ENCODE measurements at places on chromosomes 11 and 22.

DNA sequence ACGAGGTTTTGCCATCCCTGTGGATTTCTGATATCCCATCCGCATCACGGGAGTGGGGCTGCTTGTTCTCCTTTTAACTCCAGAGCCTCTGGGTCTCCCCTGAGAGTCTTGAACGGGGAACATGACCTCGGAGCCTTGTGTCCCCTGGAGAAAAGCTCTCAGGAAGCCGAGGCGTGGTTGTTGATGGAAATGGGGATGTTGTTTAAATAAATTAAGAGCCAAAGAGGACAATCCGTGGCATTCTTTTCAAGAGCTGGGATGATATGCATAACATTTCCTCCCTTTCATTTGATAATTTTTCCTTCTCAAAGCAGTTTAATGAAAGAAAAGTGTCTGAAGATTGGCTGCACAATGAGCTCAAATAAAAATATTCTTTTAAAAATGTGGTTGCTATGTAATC is 14.2 kb downstream of the TSPAN18 start:
- no peak for DNase-seq

DNA sequence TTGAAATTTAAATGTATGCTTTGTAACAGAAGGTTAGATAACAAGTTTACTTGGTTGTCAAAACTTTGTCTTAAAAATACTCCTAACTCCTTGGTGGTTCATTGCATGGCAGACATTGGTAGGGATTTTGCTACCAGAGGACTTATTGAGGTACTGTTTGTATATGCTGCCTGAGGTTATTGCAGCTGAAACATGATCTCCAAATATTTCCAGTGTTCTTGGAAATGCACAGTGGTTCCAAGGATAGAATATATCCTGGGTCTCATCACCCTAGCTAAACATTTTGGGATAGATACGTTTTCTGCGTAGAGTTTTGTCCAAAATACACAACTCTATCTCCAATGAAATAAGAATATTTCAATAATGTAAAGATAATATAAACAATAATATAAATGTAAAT is 109.2 kb downstream of the RAB38 start:
- no peak for DNase-seq

DNA sequence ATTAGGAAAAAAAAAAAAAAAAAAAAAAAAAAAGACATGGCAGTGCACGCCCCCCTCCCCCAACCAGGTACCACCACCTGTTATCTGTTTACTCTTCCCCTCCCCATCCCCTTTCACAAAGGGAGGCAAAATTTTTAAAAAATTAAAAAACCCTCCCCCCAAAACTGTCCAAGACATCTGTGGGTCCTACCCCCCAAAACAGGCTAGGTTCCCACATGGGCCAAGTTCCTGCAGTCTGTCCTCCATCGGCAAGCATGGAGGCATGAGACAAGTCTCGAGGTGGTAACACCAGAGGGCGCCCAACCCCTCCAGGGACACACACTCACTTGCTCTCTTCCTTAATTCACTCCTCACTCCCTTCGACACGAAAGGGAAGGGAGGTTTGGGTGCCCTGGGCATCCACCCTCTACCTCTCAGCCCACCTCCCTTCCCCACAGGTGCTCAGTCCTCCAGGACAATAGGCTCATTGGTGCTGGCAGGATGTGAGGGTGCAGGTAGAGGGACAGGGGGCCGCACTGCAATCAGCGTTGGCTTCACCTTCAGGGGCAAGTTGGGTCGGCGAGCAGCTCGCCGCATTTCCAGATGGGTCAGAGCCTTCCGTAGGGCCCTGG is 2.2 kb upstream of the TUT1 start:
- DNase-seq: peak; percentile 3

DNA sequence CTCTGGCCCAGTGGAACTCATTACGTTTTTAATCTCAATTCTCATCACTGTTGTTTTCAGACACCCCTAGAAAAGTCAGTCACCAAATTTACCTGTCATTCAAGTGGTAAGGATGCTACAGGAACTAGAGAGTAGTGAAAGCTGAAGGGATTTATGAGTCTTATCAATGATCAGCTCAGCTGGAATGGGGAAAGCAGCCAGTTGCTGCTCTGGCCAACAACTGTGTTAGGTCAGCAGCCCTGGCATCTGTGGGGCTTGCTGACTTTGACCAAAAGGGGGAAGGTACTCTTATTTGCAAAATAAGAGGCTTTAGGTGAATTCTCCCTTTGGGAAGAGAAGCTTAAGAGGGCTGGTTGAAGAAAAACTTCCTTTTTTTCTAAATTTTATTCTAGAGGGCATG is 76.2 kb upstream of the HORMAD2 start:
- no peak for DNase-seq

GRCh38 chr22:50700387-50701075 is 27.9 kb downstream of the SHANK3 start:
- no peak for DNase-seq

- no peak for DNase-seq
Observed at GRCh38 chr11:67482275-67482826, 475 bp upstream of the AIP start.

GRCh38 chr11:660681-661444 is 23.8 kb downstream of the DRD4 start:
- no peak for DNase-seq

GRCh38 chr11:11446967-11447366 is 93.9 kb upstream of the CSNK2A3 start:
- DNase-seq: no peak

GRCh38 chr11:43825217-43825816 is 55.3 kb upstream of the ALKBH3 start:
- no peak for DNase-seq

DNA sequence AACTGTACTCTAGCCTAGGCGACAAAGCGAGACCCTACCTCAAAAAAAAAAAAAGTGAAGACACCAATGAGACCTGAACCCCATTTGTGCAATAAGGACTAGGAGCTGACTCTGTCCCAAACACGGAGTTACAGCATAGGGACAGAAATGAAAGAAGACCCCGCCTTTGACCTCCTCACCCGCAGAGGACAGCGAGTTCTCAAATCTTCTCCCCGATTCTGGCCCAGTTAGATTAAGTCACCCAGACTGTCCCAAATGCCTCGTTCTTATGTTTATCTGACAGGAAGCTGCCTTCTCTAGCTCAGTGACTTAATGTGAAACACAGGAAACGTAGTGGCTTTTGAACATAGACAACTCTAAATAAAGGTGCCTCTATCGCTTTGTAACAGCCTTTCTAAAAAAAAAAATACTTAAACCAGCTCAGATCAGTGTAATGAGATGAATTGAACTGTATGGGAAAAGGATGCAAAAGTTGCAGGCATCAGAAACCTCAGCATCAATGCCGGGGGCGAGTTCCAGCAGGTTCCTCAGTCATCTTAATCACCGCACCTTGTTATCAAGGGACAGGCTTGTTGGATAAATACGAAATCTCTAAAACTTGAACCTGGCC is 10.6 kb downstream of the MYH9 start:
- DNase-seq: no peak

- DNase-seq: no peak
Observed at GRCh38 chr11:79406376-79406775, 34.5 kb downstream of the TENM4 start.

DNA sequence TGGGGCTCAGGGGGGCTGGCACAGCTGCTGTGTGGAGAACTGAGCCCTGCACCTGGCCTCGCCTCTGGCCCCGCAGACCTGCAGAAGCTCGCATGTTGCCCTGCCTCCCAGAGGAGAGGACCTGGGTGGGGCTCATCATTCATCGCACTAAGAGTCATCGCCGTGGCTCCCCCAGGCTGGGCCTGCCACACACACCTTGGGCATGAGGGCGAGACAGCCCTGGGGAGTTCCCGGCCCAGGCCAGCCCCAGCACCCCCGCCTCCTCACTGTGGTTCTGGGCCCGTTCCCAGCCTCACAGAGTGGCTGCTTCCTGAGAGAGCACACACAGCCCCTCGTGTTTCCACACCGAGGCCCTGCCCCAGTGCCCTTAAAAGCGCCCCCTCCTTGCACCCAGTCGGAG is 694.6 kb downstream of the TBC1D22A start:
- no peak for DNase-seq

DNA sequence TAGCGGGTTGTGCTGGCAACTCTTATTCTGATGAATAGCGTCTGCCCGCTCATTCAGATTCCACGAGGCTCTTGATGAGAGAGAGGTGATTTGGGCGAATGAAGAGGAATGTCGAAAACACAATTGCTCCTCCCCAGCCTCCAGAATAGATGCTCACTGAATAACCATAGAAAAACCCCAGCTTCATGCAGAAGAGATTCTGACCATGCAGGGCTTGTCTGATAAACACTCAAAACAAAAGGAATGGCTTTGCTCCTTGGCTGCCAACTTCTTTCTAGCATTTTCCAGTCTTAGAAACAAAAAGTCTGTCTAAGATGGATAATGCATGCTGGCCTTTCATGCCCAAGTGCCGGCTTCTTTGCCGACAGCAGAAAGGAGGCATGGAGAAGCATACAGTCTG is 569.5 kb downstream of the MN1 start:
- no peak for DNase-seq

GRCh38 chr11:112837162-112837826 is 123.9 kb upstream of the NCAM1 start:
- DNase-seq: no peak

GRCh38 chr11:20022363-20023081 is 137.8 kb downstream of the DBX1 start:
- peak; percentile 81 for DNase-seq

DNA sequence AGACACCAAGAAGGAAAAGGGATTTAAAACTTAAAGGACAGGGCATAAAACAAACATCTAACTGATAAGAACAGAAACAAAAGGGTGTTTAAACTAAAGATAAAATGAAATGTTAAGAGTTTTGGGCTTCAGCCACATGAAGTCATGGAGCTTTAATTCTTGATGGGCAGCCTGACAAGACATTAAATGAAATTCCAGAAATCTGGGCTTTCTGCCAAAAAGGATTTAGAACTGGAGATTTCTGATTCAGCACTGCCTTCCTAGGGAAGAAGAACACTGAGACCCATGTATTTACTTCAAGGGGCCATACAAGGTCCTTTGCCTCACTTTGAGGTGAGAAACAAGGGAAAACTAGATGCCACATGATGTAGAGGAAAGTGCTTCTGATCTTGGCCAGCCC is 355.9 kb upstream of the RAG2 start:
- no peak for DNase-seq

- DNase-seq: no peak
Observed at GRCh38 chr11:58525037-58525614, 17.2 kb upstream of the OR5B21 start.

DNA sequence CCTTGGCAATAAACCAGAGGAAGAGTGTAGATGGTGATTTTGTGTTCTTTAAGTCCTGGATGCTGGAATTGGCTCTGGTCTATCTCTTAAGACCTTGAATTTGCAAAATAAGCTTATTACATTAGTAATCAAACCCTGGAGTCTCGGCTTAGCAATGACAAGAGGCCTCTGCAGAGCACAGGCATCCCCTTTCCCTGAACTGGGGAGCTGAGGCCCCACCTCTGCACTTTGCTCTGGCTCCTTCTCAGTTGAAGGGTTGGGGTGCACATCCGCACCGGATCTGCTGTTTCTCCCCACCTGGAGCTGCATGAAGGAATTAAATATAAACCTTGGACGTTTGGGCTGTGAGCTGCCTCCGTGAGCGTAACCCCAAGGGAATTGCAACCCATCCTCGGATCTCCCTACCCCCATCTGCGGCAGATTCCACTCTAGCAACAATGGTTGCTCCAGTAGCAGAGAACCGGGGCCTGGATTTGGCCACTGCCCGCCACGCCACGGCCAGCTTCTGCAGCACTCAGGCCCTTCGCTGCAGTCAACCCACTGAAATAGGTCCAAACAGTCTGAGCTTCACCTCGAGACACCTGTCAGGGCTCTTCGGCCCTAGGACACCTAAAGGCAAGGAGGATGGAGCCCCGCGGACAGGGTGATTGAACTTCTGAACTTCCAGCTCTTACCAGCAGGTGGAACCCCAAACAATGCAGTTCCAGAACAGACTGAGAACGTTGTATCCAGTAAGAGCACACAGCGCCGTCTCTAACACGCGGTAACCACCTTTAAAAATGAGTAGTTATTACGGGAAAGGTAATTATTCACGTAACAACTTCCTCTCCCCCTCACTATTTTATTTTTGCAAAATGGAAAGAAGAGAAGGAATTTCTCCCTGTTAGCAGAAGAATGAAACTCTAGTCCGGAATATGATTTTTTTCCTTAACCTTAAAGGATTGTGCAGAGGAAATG is 54.8 kb upstream of the CAPRIN1 start:
- peak; percentile 38 for DNase-seq

GRCh38 chr22:42364604-42365110 is 67.5 kb downstream of the NFAM1 start:
- no peak for DNase-seq

DNA sequence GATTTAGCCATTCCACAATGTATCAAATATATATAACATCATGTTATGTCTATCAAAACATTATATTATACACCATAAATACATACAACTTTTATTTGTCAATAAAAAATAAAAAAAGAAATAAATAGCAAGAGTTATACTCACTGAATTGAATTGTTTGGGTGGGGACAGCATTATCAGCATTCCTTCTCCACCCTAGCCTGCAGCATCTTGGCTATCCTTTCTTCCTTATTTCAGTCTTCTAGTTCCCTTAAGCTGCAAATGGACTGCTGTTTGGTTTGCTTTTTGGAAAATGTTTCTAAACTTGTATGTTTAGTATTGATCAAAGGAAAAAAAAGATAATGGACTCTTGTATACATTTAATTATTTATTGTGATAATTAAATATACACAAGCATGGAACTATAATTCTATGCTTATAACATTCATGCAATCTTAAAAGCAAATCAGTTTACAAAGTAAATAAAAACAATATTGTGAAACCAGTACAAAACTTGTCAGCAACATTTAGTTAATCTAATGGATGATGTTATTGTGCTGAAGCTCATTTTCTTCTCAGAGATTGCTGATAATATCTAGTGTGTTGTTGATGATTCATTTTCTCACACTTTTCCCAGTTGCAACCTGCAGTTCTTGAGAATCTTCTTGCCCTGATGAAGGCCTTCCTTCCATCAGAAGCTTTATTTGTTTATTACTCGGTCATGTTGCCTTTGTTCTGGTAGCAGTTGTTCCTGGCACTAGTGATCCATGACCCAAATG is 5.0 kb downstream of the ARHGAP42 start:
- no peak for DNase-seq

GRCh38 chr11:33147559-33147958 is 13.7 kb downstream of the CSTF3 start:
- DNase-seq: no peak

DNA sequence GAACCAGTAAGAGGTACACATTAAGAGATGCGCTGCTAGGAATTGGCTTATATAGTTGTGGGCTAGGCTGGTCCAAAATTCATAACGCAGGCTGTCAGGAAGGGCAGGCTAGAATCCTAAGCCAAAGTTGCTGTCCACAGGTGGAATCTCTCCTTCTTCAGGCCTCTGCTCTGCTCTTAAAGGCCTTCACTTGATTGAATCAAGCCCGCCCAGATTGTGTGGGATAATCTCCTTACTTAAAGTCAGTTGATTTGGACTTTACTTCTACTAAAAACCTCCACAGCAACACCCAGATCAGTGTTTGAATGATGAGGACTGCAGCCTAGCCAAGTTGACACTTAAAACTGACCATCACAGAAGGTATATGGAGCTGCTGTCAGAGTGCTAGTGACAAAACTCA is 68.8 kb downstream of the LRRC32 start:
- no peak for DNase-seq

Data from DMS79 (cell line).